Stimulated activated CD4-positive, alpha-beta T cell treated with anti-CD3 and anti-CD28 coated beads, Interleukin-2, amount 100 ng/mL, for 48 hours (primary cell): ENCODE measurements at places on chromosomes 2 and 18.
A peak's percentile ranks its signal among the peaks of the same experiment; 100 is the strongest.

- DNase-seq, result no peak
These were observed 641.9 kb upstream of the REG3G start for GRCh38 chr2:78383576-78383975.

DNA sequence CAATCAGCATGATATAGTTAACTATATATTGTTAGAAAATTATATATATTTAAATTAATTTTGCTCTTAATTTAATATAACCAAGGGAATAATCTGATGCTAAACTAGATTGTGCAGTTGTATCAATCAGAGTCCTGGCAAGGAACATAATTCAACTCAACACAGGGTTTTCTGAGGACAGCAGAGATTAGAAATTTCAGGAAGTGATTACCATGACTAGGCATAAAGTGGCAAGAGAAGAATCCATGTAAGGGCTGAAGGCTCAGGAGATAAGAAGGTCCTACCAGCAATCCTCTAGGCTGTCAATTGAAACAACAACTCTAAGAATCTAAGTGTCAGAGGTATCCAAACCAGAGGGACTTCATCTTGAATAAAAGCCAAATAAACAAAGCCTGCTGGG is 807.8 kb downstream of the DSC3 start:
- DNase-seq, result no peak

GRCh38 chr2:105768176-105768575 is 23.5 kb downstream of the NCK2 start:
- DNase-seq, result no peak

DNA sequence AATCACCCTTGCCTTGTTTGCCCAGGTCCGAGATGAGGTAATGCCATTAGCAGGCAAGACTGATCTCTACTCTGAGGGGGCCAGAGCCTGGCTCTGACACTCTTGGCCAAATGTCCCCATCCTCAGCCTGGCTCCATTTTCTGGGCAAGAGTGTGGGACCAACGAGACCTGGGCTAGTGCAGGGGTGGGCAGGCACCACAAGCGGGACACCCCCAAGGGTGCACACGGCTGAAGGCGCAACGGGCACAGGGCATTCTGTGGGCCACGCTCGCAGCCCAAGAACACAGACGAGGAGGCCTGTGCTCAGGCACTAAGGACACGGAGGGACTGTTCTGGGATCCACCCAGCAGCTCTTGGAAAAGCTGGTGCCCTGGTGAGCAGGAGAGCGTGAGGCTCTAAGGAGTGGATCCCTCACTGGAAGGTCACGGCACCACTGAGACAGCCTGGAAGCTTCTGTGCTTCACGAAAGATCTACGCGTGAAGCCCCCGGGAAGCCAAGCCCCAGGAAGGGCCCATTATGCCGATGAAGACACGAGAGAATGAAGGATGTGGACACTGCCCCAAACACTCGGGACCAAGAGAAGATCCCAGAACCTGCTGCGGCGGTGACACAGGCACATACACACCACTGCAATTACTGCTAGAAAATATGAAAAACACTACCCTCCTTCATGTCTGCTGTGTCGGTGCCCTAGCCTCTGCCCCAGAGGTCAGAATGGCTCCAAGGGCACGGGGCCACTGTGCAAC is 138.2 kb downstream of the HDAC4 start:
- no peak for DNase-seq

DNA sequence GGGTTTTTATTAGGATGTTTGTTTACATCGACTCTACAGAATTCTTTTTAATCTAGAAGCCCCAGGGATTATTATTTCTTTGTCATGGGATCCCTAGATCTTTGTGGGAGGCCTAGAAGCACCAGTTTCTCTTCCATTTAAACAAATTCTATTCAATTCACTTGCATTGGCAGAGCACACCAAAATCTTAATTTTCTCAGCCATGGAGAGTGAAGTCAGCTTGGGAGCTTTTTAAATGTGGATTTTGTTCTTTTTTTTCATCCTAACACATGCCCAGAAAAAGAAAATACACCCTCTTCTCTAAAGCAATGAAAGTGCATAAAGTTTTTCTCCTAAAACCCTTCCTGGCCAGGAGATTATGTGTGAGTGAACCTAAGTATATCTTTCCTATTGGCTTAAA is 38.5 kb downstream of the CDCA7 start:
- DNase-seq, result no peak

GRCh38 chr18:24995755-24996154 is 356.2 kb downstream of the ZNF521 start:
- DNase-seq, result no peak

- peak; percentile 3 for DNase-seq
These were observed 115.0 kb upstream of the CDCA7 start for GRCh38 chr2:173239644-173240043.

DNA sequence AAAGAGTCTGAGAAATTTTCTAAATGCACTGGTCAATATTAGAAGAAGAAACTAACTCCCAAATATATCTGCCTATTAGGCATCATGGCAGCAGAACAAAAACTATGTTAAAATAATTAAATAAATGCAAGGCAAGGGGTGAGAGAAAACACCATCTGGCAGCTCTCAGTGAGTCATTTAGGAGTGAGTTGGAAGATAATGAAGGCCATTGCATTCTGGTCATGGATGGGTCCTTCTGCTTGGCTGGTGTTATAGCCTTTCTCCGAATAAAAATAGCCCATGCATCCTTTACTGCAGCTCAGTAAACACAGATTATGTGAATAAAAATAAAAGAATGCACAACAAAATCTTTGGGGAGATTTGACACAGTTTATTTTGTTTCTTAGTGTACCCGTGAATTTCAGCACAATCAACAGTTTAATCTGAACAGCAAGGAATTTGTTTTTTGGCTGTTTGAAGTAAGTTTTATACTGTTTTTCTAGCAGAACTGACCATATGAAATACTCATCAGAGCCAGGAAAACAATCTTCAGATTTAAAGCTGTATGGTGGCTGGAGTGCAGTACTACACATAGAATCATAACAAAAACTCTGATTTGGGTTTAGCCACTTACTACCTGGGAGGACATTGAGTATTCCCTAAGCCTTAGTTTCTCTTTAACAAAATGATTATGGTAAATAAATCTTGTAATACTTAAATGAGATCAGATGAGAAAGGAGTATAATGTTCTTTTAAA is 225.1 kb upstream of the ITGA4 start:
- no peak for DNase-seq

DNA sequence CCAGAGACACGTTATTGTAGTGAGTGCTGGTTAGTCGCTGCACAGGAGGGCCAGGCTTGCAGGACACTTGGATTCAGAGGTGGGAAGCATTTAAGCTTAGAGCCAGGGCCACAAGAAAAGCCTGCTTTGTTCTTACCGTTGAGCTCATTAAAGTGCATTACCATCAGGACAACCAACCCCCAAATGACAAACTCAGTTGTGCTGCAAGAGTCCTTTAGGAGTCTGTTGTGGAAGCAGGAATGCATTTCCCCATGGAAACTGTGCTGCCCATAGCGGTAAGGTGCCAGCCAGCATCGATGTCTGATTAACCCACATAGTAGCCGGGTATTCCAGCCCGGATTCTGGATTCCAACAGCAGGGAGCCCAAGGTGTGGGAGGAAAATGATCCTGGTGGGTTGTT is 23.4 kb upstream of the REEP1 start:
- DNase-seq, result no peak
